ENCODE measurements at places on chromosomes 5 and 9.

DNA sequence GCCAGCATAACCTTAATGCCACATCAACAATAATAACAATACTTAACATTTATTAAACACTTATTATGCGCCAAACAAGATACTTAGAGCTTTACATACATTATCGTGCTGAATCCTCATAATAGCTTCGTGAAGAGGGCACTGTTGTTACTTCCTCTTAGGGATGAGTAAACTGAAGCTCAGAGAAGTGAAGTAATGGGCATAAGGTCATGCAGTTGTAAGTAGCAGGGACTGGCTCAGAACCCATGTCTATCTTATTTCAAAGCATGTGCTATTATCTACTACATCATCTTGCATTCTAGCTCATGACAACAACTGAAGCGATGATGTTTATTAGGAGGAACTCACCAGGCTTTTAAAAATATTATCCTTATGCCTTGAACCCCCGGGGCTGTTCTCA is 34.9 kb upstream of the PPP3R2 start:
- no peak for DNase-seq

- peak; percentile 33 for DNase-seq
Measured at GRCh38 chr5:126004636-126005035, 418.6 kb upstream of the GRAMD2B start.

DNA sequence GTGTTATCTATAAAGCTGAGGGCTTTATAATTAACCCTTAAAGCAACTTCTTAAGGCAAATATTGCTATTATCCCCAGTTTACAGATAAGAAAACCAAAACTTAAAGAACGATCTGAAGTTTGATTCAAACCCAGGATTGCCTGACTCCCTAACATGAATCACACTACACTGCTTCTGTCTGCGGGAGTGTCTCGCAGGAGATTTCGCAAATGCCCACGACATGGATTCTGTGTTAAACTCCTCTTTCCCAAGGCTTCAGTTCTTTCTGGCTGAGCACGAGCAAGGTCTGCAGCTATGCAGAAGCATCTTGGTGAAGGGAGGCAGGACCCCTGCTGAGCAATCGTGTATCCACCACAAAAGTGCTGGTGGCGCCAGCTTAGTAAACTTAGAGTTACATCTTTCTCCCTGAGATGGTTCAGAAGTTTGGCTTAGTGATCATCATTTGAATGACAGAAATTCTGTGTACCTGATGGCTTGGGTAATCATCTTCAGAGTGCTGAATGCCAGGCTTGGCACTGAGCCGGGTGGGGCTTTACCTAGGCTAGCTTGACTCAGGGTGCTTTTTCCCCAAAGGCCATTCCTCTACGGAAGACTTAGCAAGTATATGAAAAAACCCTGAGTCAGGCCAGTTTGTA is 81.4 kb upstream of the PIK3R1 start:
- peak; percentile 73 for DNase-seq

GRCh38 chr9:69204849-69205248 is 30.8 kb downstream of the TJP2 start:
- DNase-seq: peak; percentile 27

GRCh38 chr9:23194281-23194680 is 631.8 kb downstream of the ELAVL2 start:
- no peak for DNase-seq

DNA sequence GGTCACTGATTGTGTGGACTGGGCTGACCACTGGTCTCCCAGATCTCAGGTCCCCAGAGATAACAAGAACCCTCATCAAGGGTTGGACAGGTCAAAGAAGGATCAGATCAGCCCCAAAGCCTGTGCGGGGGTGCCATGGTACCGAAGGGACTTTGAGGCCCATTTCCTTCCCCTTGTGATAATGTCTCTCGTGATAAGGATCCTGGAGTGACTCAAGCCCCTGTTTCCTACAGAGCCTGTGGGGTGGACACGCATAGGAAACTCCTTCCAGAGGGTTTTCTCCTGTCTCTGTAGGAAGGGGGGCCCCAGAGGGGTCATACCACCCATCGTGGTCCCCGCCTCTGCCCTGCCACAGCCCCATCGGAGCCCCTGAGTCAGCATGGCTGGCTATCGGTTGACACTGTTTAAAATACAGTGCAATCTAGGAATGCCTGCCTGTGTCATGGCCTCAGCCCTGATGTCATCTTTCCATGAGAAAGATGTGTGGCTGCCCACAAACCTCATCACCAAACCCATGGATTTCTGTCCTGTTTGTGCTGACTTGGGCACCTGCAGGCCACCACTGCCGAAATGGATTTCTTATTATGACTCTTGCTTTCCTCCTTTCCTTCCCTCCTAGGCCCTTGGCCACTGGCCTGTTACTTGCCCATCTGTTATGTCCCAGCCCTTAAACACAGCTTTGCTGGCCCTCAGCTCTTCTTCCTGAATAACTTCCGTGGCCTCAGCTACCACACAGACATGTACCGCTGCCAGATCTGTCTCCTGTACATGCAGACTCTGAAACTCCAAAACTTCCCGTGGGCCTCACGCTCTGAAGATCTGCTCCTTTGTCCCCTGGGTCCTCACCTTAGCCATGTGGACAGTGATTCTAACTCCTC is 2.9 kb upstream of the CSF2 start:
- peak; percentile 33 for DNase-seq

- no peak for DNase-seq
Measured at GRCh38 chr9:126494264-126494663, 119.5 kb upstream of the LMX1B start.

DNA sequence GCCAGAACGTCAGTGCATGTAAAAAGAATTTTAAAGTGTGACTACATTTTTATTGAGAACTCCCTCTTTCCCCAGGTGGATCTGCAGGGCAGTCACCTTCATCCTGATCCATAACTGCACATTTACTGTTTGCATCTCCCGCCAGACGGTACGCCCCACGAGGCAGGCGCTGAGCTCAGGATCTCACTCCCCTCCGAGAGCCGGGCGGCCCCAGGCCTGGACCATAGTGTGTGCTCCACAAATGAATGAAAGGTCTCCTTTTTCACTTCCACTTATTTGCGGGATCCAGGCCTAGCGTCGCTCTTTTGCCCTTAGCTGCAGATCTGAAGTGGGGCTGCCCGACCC is 378 bp downstream of the DROSHA start:
- DNase-seq: no peak

DNA sequence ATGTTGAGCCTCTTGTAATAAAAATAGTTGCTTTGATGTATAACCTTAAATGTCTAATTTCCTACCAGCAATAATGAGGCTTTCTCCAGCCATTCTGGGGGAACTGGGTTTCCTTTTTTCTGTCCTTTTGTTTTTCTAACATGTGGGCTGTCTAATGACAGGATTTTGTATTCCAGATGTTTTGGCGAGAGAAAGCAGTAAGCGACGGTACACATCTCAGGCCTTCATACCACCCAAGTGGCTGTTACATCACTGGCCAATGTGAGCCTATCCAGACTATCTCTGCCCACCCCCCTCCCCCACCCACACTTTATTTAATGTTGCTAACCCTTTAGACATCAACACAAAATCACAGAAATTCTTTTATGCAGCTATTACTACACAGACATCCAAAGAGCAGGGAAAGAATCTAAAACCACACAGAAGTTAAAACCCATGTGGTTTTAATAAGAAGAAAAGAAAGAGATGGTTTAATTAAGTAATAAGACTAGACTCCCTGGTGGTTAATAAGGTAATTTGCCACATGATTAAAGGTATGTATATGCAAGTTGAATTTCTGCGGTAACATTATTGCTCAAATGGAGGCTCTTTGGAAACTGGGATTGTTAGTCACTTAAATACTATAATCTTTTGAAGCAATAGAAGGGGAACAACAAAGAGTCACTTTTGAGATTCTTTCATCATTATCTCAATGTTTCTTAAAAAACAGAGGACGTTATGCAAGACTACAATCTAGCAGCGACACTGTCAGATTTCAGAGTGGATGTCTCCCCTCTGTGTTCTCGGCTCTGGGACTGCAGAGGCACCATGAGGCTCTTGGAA is 365.1 kb downstream of the ENC1 start:
- DNase-seq: peak; percentile 82

- DNase-seq: no peak
Measured at GRCh38 chr5:67493676-67494075, 297.1 kb upstream of the CD180 start.

DNA sequence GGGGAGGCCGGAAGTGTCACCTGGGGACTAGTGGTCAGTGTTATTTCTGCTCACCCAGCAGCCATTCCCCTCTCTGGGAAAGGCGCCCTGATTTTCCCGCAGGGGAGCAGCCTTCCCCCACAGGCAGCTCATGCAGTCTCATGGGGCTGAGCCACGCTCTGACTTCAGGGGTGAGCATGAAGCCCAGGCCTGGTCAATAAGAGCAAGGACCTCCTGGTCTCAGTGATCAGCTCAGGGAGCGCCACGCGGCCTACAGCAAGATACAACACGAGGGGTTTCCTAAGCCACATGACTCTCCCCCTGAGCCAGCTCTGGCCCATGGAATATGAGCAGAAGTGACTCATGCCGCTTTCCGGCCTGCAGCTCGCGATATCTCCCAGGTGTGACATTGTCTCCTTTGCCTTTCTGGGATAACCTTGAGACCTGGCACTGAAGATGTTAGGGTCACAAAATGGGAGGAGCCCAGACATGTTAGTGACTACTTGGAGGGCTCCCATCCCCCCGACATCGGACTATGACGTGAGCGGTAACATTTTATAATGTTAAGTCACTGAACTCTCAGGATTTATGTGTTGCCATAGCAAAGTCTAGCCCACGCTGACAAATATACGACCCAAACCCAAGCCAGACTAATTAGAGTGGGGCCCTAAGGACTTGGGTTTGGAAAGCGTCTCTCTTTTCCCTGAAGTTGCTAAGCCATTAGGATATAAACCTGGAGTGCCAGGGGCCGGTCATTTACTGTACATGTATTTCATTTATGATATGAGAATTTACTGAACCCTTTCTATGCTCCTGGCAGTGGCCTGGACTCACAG is 46.5 kb upstream of the GFPT2 start:
- no peak for DNase-seq

- peak; percentile 88 for DNase-seq
Measured at GRCh38 chr5:52727576-52727975, 60.1 kb upstream of the ITGA1 start.

DNA sequence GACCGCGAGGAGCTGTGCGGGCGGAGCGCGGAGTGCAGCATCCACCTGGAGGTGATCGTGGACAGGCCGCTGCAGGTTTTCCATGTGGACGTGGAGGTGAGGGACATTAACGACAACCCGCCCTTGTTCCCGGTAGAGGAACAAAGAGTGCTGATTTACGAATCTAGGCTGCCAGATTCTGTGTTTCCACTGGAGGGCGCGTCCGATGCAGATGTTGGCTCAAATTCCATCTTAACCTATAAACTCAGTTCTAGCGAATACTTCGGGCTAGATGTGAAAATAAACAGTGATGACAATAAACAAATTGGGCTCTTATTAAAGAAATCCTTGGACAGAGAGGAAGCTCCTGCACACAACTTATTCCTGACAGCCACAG is 590 bp downstream of the PCDHA6 start:
- no peak for DNase-seq

- no peak for DNase-seq
Measured at GRCh38 chr5:151028717-151029116, 8.3 kb downstream of the GPX3 start.

GRCh38 chr9:89655990-89656657 is 51.3 kb downstream of the GADD45G start:
- no peak for DNase-seq

DNA sequence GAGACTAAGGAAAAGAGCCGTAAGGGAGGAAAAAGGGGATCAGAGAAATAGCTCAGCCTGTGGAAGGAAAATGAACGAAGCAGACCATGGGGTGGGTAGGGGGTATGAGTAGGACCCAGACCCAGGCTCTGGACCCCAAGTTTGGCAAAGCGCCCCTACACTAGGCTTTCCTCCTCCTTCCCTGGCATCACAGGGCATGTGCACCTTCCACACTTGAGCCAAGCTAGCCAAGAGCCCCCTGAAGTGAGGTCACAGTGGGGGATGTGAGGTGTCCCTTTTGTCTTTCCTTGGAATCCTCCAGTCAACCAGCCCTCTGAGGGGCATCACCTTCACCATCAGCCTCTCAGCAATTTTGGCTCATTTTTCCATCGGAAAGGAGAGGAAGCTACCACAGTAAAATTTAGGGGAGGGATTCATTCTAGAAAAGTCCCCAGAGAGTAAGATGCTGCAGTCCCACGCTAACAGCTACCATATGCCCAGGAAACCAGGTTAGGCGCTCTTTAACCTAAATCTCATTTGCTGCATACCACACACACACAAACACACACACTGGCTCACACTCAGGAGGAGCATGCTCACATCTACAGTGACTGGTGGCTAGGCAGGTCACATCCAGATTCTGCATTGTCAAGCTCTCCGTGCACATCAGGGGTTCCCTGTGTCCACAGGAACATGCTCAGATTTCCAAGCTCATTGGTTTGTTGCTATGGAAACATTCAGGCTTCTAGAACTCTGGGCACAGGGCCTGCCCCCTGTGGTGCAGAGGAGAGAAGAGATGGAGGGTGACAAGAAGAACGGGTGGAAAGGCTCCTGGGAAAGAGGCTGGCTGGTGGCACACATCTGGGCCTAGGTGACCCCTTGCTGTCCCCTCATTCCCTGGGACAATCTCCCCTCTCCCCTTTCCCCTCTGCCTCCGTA is 9.9 kb downstream of the REEP2 start:
- DNase-seq: no peak

DNA sequence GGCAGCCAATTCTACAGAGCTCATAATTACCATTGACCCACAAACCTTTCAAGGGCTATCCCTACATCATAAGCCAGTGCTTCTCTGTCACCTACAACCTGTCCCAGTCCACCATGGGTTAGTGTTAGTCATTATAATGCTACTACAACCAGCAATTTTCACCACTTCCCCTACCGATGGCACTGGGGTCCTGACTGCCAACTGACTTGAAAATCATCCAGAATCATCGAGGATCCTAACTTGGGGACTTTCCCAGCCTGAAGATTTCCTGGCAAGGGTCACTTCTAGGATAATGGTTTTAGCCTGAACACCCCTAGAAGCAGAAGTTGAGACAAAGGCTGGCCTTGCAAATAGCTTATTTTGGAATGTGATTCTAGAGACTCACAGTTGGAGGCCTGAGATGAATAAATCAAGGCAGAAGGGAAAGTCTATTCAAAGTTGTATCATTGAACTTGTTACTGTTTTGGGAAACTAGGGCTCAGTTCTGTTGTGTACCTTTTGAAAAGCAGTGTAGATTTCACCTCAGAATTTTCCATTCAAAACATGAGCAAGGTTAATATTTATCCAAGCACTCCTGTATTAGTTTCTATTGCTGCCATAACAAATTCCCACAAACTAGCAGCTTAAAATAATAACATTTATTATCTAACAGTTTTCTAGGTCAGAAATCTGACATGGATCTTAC is 633.0 kb downstream of the LRRC70 start:
- no peak for DNase-seq

DNA sequence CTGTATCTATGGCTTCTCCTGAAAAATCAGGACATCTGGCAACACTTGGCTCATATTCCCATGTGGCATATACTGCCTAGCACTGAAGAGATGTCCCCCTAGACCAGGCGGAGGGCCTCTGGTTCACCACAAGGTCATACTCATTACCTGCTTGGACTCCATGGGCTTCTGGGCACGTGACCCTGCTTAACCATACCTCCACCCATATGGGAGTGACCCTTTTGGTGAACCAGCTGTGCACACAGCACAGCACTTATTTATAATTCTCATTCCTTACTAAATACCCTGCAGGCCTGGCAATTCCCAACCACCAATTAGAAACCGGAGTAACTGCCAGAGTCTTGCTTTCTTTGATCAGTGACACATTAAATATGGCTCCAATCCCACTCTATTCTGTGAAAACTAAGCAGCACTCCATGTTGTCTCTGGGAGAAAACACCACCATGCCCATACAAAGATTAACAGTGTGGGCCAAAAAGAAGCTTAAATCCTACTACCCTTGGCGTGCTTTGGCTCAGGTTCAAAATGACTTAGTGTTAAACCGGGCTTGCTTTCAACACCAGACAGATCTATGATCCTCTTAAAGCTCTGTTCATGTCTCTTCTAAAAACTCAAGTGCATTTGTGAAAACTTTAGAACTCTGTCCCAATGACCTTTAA is 57.7 kb downstream of the MTMR12 start:
- DNase-seq: peak; percentile 81

All from amniotic epithelial cell (primary cell).